ENCODE measurements at places on chromosomes 6 and 20.

DNA sequence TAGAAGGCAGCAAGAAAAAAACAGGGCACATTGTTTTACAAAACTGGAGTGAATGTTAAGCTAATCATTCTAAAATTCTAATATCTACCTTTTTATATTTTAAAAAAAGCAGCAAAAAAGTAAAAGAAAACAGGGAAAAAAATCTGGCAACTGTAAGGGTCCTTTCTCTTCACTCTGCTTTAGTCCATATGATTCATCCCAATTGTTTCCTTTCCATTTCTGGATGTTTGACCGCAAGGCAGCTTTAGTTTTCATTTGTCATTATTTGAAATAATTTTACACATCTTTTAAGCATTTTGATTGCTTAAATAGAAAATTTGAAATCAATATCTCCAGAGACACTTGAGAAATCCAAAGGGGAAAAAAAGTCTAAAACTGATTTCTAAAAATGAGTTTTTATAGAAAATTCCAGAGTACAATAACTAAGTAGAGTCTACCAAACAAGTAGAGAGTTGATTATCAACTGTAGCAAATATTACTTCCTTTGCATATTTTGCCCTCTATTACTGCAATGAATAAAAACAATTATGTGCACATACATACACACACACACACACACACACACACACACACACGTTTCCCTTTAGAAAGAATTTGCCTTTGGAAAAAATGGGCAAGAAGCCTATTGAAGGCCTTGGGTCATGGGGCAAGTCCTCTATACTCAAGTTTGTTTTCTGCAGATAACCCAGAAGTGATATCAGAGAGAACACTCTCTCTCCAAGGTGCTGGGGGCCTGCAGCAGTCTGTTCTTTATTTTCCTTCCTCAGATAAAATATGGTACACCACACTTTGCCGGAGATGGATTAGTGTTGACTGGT, 259.7 kb downstream of the HACE1 start:
- DNase-seq: no peak

- DNase-seq: no peak
Measured at GRCh38 chr6:118327237-118327636, 220.9 kb upstream of the PLN start.

GRCh38 chr6:33297406-33297955, 1.3 kb downstream of the RGL2 start:
- DNase-seq: no peak

GRCh38 chr20:4925842-4926530, 75.3 kb downstream of the SLC23A2 start:
- no peak for DNase-seq

DNA sequence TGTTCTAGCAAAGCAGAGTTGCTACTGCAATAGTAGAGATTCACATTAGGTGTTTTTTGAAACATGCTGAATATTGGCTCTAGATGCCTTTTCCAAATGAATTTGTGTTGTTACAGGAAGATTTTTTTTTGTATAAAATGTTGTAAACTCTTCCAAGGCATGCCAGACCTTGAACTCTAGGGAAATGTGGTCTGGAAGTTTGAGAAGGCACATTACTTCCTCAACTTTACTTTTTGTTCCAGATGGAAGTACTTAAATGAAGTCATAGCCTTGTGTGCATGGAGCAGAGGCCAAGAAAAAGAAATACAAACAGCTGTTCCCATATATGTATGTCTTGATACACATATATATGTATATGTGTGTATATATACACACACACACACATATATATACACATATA, 585.7 kb upstream of the MARCKS start:
- DNase-seq: no peak
